ENCODE measurements at places on chromosomes 13 and 19.

- no peak for DNase-seq
Measured at GRCh38 chr19:18778826-18779495, 12.1 kb downstream of the COMP start.

DNA sequence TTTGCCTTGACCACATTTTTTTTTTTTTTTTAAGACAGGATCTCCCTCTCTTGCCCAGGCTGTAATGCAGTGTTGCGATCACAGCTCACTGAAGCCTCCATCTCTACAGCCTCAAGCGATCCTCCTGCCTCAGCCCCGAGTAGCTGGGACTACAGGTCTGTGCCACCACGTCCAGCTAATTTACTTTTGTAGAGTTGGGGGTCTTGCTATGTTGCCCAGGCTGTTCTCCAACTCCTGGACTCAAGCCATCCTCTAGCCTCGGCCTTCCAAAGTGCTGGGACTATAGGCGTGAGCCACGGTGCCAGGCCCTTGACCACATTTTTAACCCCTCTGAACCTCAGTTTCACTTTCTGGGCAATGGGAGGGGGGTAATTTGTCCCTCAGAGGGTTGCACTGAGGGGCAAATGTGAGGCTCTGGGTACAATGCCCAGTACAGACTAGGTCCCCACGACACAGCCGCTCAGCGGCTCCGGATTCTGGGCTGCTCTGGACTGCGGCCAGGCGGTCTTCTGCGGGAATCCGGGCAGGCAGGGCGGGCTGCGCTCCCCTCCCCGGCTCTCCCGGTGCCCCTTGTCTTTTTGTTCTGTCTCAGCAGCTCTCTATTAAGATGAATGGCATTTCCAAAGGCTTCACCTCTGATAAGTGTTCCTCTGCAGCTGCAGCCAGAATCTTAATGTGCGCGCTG, 3.8 kb upstream of the ALOX5AP start:
- DNase-seq: no peak

- DNase-seq: no peak
Measured at GRCh38 chr13:48556817-48557216, 23.9 kb upstream of the RCBTB2 start.

DNA sequence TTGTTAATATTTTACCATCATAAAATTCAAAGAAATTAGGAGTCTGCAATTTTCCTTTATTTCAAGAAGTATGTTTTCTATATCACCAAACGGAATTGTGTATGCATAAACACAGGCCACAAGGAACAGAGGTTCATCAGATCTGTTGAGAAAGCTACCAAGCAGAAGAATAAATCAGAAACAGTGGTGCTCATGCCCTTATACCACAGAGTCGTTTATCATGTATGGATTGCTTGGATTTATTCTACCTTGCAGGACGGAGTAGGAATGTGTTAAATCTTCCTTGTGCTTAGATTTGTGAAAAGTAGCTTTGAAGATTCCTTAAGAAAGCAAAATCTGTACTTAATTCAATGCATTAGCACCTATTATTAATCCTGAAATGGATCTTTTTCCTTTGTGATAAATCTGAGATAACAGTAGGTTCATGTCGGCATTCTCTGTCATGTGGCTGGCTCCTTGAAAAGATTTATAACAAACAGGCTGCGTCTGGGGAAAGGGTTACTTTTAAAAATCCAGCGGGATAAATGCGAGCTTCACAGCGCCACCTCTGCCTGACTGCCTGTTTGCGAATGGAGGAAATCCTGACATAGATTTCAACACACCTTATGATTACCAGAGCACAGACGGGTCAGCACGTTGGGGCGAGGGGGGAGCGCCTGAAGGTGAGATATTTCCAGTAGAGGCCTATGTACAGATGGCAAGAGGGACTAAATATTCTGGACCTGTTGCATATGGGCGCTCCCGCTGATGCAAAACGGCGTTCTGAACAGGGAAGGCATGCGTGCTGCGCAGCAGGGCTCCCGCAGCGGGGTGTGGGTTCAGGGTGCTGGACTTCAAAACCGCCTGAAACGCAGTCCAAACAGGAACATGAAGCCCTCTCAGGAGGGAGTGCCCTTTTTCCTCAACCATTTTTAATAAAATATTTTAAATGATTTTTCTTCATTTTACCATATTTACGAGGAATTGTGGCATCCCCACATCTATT, 445.5 kb upstream of the SGCG start:
- DNase-seq: no peak

DNA sequence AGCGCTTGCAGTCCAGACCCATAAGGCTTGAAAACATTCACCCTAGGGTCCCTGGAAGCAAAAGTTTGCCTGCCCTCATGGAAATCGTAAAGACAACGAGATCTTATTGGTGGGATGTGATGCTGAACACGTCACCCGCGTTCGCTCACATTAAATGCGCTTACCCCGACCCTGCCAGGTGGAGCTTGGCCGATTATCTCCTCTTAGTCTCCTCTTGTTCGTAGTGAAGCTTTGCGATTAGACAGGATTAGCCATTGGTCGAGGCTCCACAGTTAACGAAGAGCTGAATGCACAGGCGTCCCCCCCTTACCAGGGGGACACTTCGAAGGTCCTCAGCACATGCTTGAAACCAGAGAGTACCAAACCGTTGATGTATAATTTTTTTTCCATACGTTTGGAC, 16.0 kb upstream of the KDM4B start:
- DNase-seq: no peak

DNA sequence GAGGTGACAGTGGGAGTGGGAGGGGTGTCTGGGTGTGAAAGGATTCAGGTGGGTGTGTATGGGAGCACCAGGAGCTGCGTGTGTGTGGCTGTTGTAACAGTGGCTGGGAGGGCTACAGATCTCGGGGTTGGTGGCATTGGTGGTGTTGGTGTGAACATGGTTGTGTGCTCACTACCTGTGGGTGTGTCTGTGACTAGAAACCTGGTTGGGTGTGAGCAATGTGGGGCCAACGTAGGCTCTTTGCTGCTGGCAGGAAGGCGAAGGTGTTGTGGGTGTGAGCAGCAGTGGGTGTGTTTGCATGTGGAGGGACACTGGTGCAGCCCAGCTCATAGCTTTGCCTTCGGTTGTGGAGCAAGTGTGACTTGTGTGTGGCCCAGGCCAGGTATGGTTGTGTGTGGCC, 3.7 kb upstream of the NR2C2AP start:
- no peak for DNase-seq

GRCh38 chr13:103443604-103444003, 377.4 kb upstream of the SLC10A2 start:
- no peak for DNase-seq

- DNase-seq: no peak
Measured at GRCh38 chr13:102183509-102184182, 218.2 kb downstream of the FGF14 start.

GRCh38 chr13:99564386-99564785, 63.1 kb downstream of the TM9SF2 start:
- DNase-seq: no peak

- no peak for DNase-seq
Measured at GRCh38 chr19:932648-933552, 7.1 kb downstream of the ARID3A start.

DNA sequence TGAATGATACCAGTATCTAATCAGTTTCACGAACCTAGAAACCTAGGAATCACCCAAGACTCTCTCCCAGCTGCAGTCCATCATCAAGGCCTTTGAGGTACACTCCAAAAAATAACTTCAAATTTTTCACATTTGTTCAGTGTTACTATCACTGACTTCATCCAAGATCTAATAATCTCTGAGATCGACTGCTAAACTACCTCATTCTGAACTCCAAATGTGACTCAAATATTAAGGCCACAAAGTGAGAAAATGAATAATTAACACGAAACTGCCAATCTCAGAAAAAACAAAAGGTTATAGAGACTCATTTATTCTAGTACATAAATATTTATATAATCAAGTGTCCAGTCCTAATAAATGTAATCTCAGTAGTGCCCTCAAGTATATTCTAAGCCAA, 430.3 kb upstream of the ATXN8OS start:
- DNase-seq: no peak

- no peak for DNase-seq
Measured at GRCh38 chr13:25415241-25415640, 43.5 kb downstream of the ATP8A2 start.

DNA sequence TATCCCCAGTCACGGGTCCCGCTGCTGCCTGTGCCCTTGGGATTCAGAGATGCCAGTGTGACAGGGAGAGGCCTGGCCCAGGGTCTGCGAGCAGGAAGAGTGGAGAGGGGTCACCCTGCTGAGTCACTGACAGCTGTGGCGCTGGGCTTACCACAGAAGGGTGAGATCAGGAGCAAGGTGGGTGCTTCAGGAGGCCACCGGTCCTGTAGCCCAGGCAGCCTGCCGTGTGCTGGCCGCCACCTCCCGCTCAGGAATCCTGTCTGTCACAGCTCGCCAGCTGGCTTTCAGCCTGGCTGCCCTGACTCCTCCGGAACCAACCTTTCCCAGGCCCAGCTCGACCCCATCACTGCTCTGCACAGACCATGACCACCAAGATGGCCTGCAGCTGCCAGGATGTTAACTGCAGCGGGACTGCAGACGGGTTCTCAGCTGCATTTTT, 25.3 kb downstream of the NAXD start:
- no peak for DNase-seq

DNA sequence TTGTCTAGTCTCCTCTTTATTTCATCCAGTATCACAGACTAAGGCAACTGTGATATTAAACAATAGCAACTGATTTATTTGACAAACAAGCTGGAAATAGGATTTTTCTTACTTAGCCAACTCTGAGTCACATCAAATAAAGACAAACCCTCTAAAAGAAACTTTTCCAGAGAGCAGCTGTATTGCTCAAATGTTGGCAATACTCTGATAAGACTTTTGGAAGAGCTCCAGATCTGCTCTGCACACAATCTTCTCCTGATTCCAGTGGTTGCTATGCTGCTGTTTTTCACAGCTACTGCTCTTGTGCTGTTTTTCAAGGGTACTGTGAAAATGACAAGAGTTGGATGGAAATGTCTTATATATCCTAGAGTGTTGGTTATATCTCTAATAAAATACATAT, 1479.2 kb downstream of the SLITRK5 start:
- DNase-seq: no peak

DNA sequence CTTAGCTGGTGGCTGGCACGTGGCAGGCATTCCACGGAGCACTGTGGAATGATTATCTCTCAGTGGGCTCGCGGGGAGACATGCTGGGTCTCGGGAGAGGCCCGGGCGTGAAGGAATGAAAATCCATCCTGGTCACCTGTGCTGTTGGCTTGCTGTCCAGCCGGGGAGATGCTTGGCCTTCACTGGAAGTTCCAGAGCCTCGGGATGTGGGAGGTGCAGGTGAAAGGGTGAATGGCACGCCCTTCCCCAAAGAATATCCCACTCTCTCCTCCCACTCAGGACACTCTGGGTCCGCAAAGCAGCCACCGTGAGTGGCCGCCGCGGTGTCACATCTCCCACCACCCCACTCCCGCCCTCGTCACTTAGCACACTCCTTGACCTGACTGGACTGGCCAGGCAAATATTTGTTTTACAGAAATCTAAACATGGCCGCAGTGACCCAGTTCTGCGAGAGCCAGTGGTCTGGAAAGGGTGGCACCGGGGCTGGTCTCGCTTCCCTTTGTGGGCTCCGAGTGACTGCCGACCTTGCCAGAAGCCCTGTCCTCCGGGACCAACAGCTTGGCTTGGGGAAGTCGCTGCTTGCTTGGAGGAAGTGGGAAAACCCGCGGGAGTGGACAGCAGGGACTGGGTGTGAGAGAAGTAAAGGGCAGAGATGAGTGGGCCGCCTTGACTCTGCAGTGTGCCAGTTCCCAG, 8.0 kb downstream of the DPP9 start:
- DNase-seq: no peak

DNA sequence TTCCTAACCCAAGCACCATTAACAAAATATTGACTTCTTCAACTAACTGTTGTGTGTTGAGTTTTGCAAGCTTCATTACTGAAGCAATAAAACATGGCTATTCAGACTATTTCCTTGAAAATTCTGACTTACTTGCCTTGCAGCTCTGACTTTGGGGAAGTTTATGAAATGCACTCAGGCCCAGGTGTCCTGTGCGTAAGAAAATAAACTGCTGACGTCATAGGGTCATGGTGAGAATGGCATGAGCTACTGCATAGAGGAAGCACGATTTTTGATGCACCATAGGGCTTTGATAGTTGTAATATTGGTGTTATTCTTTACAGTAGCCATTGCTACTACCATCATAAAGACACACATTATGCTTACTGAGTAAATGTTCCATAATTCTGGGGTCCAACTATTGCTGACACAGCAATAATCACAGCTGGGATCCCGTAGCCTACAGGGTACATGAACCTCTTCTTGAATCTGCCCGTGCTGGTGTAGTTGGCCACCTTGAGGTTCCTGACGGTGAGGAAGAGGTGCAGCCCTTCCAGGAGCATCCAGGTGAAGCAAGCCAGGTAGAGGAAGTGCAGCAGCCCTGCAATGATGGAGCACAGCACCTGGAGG, 57.9 kb downstream of the MBD3L2B start:
- no peak for DNase-seq

GRCh38 chr13:77511552-77511951, 24.0 kb upstream of the SCEL start:
- DNase-seq: no peak

DNA sequence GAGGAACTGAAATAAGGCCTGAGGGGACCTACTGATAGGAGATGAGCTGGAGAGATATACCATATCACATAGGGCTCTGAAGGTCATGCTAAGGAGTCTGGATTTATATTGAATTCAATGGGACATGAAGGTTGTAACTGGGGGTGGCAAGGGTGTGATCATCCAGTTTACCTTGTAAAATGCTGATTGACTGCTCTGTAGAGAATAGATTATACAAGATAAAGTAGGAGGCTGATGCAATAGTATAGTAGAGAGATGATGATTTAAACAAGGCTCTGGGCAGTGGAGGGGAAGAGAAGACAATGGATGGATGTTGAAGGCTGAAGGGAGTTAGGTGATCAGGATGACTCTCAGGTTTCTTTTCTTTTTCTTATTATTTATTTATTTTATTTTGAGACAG, 18.0 kb upstream of the PAN3 start:
- DNase-seq: no peak

Data from central memory CD4-positive, alpha-beta T cell (primary cell).